Endodermal cell (in vitro differentiated cells): ENCODE measurements at places on chromosomes 13 and 19. TPM values are rescaled to one million over a fixed set of nuclear protein-coding genes. Genes with fewer than 3 reads are reported as not detected.

DNA sequence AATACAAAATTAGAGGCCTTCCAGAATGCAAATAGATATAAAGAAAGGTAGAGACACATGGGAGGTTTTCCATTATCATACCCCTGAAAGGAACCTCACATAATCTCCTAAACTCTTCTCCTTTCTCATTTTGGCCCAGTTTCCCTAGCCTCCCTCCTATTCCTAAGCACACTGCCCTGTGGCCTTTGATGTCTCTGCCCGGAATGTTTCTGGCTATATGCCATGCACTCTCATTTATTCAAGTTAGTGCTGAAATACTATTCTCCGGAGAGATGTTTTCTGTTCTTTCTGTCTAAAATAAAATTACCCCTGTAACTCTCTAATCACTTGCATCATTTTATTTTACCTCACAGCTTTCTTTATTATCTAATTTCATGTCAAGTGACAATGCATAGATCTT is 1287.7 kb downstream of the SLITRK5 start:
- DNase-seq: no peak

DNA sequence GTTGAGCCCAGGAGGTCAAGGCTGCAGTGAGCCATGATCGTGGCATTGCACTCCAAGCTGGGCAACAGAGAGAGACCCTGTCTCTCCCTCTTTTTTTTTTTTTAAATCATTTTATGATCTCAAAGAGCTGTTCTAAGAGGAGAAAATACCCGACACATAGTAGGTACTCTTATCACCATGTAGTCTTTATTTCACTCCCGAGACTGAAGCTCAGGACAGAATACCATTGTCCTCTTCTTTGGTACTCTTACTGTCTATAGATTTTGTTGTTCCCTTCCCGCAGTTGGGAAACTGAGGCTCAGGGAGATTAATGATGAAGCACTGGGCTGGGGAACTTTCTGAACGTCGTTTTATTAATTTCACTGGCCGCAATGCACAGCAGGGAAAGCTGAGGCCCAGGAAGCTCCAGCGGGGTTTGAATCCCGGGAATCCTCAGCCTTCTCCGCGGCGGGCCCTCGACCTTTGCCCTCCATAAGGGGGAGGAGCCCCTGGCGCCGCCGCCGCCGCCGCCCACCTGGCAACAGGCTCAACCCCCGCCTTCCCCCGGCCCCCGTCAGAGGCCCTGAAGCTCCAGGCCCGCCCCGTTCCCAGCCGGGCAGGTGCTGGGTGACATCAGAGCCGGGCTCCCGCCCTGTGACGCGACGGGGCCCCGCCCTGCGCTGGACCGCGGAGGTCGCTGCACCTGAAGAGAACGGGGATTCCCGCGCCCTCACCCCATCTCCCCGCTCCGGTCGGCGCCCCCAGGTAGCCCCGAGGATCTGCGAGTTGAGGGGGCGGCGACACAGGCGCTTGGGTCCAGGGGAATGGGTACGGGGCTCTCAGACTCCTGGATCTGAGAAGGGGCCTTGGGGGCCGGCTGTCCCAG is 1.6 kb downstream of the MYH14 start:
- peak; percentile 97 for DNase-seq

- DNase-seq: no peak
Measured at GRCh38 chr13:58399263-58399662, 767.7 kb downstream of the PCDH17 start.

The PLIN4 gene
- 0.66 and 0.77 TPM in 2 replicates for total RNA-seq

DNA sequence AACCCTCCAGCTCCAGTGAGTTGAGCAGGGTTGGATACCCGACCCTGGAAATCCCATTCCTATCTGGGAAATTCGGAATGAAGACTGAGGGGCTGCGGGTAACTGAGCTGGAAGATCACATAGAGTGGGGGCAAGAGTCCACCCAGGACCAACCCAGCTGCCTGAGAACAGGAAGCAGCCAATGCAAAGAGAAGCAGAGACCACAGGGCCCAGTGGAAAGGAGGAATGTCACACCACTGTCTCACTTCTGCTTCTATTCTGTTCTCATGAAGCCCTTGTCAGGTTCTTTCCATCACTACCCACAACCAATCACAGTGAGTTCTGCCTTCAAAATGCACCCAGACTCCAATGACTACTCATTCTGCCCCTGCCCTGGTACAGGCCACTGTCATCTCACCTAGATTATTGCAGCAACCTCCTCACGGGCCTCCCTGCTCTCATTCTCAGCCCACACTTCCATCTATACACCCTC is 15.3 kb downstream of the DYRK1B start:
- no peak for DNase-seq

GRCh38 chr19:49442771-49443365 is 1.5 kb upstream of the SLC17A7 start:
- peak; percentile 100 for DNase-seq

DNA sequence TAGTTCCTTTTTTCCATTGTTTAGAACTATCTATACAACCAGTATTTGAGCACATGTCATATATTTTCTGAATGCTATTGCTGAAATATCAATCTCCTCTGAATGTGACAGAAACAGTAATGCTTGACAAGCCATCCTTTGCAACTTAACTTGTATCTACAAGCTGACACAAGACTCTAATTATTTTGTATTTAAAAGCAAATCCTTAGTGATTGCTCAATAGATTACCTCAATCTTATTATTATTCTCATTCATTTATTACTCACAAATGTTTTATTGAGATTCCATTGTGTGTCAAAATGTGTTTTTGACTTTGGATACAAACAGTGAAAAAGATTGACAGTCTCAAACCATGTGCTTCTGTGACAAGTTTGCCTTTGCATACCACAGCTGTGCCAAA is 787.8 kb upstream of the PRR20A start:
- DNase-seq: no peak

DNA sequence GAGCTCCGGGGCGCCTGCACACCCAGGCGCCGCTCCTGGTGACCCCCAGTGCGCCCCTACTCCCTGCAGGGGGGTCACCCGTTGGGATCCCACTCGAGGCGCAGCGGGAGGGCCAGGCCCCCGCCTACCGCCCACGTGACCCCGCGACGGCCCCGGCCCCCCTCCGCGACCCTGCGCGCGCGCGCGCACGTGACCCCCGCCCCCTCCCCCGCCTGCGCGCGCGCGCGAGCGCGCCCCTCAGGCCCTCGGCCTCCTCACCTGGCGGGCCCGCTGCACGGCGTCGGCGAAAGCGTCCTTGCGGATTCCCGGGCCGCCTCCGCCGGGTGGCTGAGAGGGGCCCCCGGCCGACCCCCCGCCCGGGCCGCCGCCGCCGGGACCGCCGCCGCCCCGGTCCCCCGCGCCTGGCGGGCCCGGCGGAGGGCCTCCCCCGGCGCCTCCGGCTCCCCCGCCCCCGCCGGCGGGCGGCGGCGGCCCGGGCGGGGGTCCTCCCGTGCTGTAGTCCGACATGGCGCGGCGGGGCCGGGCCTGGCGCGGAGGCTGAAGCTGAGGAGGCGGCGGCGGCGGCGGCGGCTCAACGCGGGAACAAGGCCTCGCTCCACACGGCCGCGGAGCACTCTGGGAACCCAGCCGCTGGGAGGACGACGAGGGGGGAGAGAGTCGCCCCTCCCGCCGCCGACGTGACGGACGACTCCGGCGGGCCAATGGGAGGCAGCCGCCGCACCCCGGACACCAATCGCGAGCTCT is at the start of gene KHSRP:
KHSRP (minus strand) TSS at position 617 of the 744 bp plus-strand sequence; CDS start at position 507, 110 bp downstream.
- DNase-seq: no peak

- DNase-seq: no peak
Measured at GRCh38 chr13:94195715-94196114, 283.8 kb downstream of the DCT start.

The NPAS1 gene
- 6.9 to 15.6 TPM (median 8.1 TPM) in 3 replicates for total RNA-seq

DNA sequence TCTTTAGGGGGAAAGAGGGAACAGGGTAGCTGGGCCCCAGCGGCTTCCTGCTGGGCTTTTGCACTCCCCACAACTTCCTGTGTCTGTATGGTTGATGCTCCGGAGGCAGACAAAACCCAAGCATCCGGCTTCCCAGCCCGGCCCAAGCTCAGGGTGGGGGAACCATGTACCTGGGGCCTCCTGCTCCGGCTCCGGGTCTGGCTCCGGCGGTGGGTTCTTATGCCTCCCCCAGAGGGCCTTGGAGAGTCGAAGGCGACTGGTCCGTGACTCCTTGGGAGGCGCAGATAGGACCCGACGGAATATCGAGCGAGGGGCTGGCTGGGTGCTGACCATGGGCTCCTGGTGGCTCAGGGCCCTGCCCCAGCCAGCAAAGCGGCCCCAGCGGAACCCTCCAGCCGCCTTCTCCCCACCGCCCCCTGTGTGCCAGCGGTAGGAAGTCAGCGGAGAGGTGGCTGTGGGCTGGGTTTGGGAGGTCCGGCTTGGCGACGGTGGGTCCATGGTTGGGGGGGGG is 428 bp downstream of the RASAL3 start:
- peak; percentile 70 for DNase-seq
